ENCODE measurements at places on chromosomes 4 and X. TPM values are rescaled to one million over a fixed set of nuclear protein-coding genes. Genes with fewer than 3 reads are reported as not detected.

DGAT2L6 gene
- not detected for total RNA-seq

VSIG4 gene
- total RNA-seq: 22.4 TPM

PABPC1L2A gene
- total RNA-seq: not detected

DNA sequence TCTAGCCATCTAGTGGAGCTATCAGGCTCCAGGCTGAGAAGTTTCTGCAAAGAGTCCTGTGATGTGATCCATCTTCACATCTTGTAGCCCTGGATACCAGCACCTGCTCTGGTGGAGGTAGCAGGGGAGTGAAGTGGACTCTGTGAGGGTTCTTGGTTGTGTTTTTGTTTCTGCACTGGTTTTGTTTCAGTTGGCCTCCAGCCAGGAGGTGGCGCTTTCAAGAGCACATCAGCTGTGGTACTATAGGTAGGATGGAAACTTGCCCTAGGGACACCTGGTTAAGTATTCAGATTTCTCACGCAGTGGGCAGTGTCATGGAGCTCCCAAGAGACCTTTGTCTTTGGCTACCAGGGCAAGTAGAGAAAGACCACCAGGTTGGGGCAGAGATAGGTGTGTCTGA, 257.5 kb upstream of the SLC7A11 start:
- DNase-seq: no peak

GRCh38 chr4:174047363-174047762, 236.1 kb downstream of the FBXO8 start:
- no peak for DNase-seq

- no peak for DNase-seq
Measured at GRCh38 chr4:27873596-27873995, 1013.0 kb downstream of the STIM2 start.

DNA sequence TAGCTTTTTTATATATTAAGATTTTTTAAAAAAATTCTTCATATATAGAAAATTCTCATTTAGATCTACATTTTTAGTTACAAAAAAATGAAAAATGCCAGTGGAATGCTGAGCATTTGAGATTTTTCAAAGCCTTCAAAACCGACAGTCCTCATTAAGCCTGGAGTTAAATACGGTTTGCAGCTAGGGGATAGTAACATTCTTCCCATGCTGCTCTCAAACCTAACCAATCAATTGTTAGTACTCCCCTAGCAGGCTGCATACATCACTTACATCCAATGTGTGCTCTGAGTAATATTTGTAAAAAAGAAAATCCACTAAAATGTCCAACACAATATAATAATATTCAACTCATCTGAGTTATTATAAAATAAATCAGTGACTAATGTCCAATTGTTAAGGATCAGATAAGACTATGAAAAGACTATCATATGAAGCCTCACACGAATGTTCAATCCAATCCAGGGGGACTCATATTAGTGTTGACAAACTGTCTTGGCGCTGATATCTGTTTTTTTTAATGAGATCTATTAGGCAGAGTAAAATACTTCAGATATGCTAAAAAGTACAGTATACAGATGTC, 227.6 kb upstream of the MAB21L2 start:
- DNase-seq: no peak

- DNase-seq: no peak
Measured at GRCh38 chr4:95215991-95216605, 332.7 kb downstream of the UNC5C start.

- no peak for DNase-seq
Measured at GRCh38 chr4:7120341-7120740, 52.5 kb upstream of the GRPEL1 start.
